Common myeloid progenitor, CD34-positive (primary cell): ENCODE measurements at places on chromosomes 12 and 14.

DNA sequence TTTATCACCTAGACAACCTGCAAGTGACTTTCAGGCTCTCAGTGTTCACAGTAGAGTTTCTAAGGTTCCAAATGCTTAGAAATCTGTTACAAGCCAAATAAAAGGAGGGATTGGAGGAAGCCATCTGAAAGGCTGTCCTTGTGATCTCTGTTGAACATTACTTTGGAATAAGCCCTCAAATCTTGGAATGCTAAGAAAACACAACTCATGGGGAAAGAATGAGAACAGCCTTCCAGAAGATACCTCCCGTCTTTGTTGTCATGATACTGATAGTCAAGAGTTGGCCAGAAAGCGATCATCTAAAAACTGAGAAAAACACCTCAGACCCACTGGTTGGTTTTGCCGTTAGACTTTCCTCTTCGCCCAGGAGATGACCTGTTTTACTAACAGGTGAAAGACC is 44.4 kb upstream of the KCNK13 start:
- no peak overlapping the region for H3K27ac ChIP-seq
- no peak overlapping the region for H3K4me3 ChIP-seq
- H3K4me1 ChIP-seq, result no peaks in the 10 kb centered on the region

GRCh38 chr12:113290506-113290905 is 44.4 kb downstream of the SLC8B1 start:
- peaks cover 32% of the 10 kb centered on the region for H3K36me3 ChIP-seq
- H3K4me3 ChIP-seq, result no peak overlapping the region
- H3K27ac ChIP-seq, result no peak overlapping the region
- H3K27me3 ChIP-seq, result no peaks in the 10 kb centered on the region
- no peaks in the 10 kb centered on the region for H3K4me1 ChIP-seq
- no peak for DNase-seq

DNA sequence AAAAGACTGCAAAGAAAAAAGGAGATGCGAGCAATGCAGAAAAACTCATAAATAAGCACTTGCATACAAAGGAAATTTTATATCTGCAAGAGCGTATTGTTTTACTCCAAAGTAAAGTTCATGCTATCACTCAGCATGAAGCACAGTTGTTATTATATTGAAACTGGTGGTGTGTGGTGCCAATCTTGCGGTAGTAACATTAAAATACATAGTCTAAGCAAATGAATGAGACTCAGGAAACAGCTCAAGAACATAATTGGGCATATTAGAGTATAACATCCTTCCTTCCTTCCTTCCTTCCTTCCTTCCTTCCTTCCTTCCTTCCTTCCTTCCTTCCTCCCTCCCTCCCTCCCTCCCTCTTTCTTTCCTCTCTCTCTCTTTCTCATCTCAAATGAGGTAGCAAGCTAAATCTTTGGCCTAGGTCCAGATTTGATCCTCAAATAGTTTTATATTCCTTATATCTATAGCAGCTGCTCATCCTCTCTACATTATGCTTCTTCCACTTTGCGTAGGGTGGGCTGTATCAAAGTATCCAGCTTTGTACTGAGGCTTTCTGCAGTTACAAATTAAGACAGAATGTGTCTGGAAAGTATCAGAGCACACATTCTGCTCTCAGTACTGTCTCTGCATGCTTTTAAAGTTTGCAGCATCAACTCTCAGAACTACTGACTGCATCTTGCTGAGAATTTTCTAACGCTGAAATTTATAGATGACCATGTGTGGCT is 718.3 kb downstream of the RERGL start:
- H3K36me3 ChIP-seq, result no peaks in the 10 kb centered on the region
- no peaks in the 10 kb centered on the region for H3K27me3 ChIP-seq
- DNase-seq, result no peak
- H3K27ac ChIP-seq, result no peak overlapping the region

DNA sequence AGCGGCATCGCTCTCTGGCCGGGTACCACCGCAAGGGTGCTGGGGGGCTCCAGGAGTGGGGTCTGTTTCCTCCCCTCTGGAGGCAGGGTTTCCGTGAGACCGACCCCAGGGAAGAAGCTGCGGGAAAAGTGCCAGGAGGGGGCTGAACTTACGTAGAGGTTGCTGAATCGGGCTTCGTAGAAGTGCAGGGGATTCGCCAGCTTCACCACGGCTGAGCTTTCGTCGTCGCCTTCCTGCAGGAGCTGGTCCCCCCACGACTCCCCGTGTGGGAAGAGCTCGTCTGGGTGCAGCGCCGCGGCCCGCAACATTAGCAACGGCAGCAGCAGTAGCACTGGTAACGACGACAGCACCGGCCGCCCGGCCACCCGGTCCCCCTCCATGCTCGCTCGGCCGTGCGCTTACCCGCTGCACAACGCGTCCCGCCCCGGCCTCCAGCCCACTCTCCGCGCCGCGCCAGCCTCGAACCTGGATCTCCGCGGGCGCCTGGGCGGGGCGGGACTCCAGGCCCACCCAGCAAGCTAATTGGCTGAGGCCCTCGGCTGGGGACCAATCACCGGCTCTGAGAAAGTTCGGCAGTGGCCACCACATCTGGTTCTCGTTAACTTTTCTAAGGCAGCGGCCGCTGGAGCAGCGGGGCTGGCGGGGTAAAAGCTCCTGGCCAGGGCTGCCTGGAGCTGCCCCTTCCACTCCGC is at the start of gene NID2:
NID2 (minus strand) TSS at position 445 of the 692 bp plus-strand sequence; CDS start at position 380, 65 bp downstream.
- peak; percentile 71 for DNase-seq
- H3K4me3 ChIP-seq, result peak within 1 kb of the TSS; percentile 56
- no peak within 1 kb of the TSS for H3K27ac ChIP-seq
- H3K36me3 ChIP-seq, result no peaks in the 10 kb centered on the region

DNA sequence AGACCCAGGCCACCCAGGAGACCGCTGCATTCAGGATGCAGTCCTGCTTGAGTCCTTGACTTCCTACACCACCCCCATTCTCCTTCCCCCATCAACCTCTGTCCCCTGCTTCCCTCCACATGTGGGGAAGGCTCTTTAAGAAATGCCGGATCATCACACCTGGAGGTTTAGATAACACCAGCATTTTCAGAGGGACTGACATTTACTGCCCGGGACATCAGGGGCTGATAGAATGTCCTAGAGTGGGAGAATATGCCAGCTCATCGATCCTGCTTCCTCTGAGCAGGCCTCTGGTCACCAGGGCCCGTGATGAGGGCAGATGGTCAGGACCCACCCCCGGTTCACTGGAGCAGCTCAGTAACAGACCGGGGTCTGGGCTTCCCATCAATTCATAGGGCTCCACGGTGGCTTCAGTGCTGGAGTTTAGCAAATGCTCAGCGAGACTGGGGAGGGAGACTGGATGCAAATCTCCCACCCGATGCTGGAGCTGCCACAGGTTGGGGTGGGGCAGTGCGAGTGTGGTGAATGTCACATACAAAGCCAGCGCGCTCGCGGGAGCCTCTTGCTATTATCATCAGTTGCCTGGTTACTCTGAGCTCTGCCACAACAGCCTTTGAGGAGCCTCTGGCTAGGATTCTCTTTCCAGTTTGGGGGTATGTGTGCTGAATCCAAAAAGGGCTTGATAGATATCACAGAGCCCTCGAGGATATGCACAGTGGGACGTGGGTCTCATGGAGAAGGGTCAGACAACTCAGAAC is 111.6 kb downstream of the RBM19 start:
- H3K4me1 ChIP-seq, result no peaks in the 10 kb centered on the region
- H3K27me3 ChIP-seq, result no peaks in the 10 kb centered on the region
- no peak overlapping the region for H3K27ac ChIP-seq
- no peak overlapping the region for H3K4me3 ChIP-seq

- no peaks in the 10 kb centered on the region for H3K4me1 ChIP-seq
- H3K27me3 ChIP-seq, result no peaks in the 10 kb centered on the region
- DNase-seq, result no peak
Observed at GRCh38 chr12:58268069-58268468, 326.7 kb downstream of the ATP23 start.

- H3K27me3 ChIP-seq, result no peaks in the 10 kb centered on the region
- H3K36me3 ChIP-seq, result no peaks in the 10 kb centered on the region
- peaks cover 4% of the 10 kb centered on the region for H3K4me1 ChIP-seq
Observed at GRCh38 chr12:76470028-76470939, 89.3 kb downstream of the OSBPL8 start.

DNA sequence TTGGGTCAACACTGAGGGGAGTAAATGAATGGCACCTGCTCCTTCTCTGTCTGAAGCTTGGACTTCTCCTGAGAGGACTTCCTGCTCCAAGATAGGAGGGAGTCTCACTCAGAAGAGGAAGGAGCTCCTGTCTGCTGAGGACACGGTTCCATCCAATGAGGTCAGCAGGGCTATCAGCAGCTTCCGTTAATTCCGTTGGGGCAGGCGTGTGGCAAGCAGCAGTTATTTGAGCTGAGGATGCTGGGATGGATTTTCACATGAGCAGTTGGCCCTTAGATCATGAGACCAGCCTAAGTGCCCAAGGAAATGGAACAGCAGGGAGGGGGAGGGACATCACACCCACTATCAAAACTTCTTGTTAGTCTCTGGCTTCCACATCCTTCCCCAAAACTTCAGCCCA is 159.0 kb upstream of the PZP start:
- no peak overlapping the region for H3K4me3 ChIP-seq
- H3K27me3 ChIP-seq, result no peaks in the 10 kb centered on the region
- H3K36me3 ChIP-seq, result no peaks in the 10 kb centered on the region
- DNase-seq, result no peak

DNA sequence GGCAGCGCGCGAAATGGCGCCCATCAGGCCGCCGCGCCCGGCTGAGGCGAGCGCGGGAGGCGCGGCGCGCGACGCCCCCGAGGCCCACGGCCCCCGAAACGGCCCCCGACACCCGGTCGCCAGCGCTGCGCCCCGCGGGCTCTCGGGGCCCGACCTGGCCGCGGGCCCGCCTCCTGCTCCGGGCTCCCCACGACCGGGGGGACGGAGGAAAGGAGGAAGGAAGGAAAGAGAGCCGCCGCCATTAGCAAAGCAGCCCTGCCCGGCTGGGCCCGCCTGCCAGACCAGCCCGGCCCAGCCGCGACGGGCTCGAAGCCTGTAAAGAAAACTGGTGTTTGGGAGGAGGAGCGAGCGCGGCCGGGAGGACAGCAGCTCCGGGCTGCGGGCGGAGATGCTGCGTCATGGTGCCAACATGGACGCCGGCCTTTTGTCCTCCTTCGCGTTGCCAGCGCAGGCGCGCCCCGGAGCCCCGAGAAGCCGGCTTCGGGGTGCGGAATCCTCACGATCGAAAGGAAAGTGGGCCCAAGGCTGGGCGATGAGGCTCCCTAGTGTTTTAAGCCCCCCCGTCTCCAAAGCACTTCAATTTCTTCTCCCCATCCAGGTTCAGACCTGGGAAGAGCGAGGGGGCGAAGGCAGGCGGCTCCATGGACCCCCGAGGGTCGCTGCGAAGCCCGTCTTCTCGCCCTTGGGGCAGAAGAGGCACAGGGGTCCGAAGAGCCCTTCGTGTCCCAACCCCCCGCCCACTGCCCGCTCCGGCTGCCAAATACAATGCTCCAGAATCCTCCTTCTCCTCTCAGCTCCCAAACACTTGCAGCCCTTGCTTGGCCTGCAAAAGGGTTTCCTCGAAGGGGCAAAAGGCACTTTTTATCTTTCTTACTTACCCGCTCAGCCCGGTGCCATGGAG is 2.9 kb upstream of the SETD1B start:
- no peaks in the 10 kb centered on the region for H3K27me3 ChIP-seq
- peaks cover 38% of the 10 kb centered on the region for H3K4me1 ChIP-seq
- peak overlapping the region; percentile 47 for H3K4me3 ChIP-seq
- peak; percentile 86 for DNase-seq

- no peak overlapping the region for H3K27ac ChIP-seq
- H3K36me3 ChIP-seq, result peaks cover 42% of the 10 kb centered on the region
- peaks cover 4% of the 10 kb centered on the region for H3K4me1 ChIP-seq
Observed at GRCh38 chr12:104583301-104583700, 126.6 kb downstream of the CHST11 start.

GRCh38 chr14:52546318-52546670 is 6.0 kb downstream of the TXNDC16 start:
- no peaks in the 10 kb centered on the region for H3K27me3 ChIP-seq
- H3K36me3 ChIP-seq, result no peaks in the 10 kb centered on the region
- H3K27ac ChIP-seq, result no peak overlapping the region
- DNase-seq, result no peak

- no peak overlapping the region for H3K27ac ChIP-seq
- no peaks in the 10 kb centered on the region for H3K27me3 ChIP-seq
- DNase-seq, result peak; percentile 36
- peak overlapping the region; percentile 20 for H3K4me3 ChIP-seq
- peaks cover 9% of the 10 kb centered on the region for H3K36me3 ChIP-seq
Observed at GRCh38 chr12:111361073-111361716, 7.7 kb downstream of the PHETA1 start.

- peaks cover 3% of the 10 kb centered on the region for H3K27me3 ChIP-seq
- DNase-seq, result no peak
- no peak overlapping the region for H3K27ac ChIP-seq
- H3K36me3 ChIP-seq, result no peaks in the 10 kb centered on the region
- no peak overlapping the region for H3K4me3 ChIP-seq
- no peaks in the 10 kb centered on the region for H3K4me1 ChIP-seq
Observed at GRCh38 chr14:78245238-78245637, 75.1 kb downstream of the NRXN3 start.

DNA sequence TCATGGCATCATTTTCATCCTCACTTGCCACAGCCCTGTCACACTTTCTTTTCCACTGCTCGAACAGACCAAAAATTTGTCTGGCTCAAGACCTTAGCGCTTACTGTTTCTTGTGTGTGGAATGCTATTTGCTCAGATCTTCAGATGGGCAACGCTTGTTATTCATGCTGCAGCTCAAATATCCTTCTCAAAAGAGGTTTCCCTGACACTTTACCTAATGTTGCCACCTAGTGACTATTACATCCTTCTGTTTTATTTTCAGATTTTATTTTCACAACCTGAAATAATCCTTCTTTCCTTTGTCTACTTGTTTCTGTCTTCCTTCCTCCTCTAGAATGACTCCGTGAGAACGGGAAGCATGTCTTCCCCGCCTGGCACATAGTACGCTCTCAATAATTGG is 5.6 kb downstream of the FBXO33 start:
- peak overlapping the region; percentile 19 for H3K4me3 ChIP-seq
- peaks cover 27% of the 10 kb centered on the region for H3K4me1 ChIP-seq
- H3K36me3 ChIP-seq, result no peaks in the 10 kb centered on the region
- H3K27ac ChIP-seq, result no peak overlapping the region
- DNase-seq, result peak; percentile 31
- no peaks in the 10 kb centered on the region for H3K27me3 ChIP-seq

DNA sequence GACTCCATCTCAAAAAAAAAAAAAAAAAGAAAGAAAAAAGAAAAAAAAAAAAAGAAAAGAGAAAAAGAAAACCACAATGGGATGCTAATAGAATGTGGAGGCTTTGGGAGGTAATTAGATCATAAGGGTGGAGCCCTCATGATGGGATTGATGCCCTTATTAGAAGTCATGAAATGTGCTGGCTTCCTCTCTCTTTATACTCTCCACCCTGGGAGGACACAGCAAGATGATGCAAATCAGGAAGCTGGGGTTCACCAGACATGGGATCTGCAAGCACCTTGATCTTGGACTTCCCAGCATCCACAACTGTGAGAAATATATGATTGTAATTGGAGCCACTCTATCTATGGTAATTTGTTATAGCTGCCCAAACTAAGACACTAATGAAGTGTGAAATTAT is 13.4 kb upstream of the DRAM1 start:
- no peaks in the 10 kb centered on the region for H3K27me3 ChIP-seq
- no peaks in the 10 kb centered on the region for H3K4me1 ChIP-seq
- no peak for DNase-seq
- H3K27ac ChIP-seq, result no peak overlapping the region
- no peak overlapping the region for H3K4me3 ChIP-seq
